ENCODE measurements at places on chromosomes 5 and 9. TPM values are rescaled to one million over a fixed set of nuclear protein-coding genes. Genes with fewer than 3 reads are reported as not detected.

Gene SLC23A1
- total RNA-seq, result not detected

Gene SLC36A3
- not detected for total RNA-seq

Gene CDC20B
- 0.16 TPM for total RNA-seq

Gene SLCO4C1
- total RNA-seq, result 1.2 TPM

Gene MEIKIN
- total RNA-seq, result not detected

Gene C9orf153
- total RNA-seq, result 0.41 TPM

Gene TNFSF15
- 12.2 TPM for total RNA-seq

Gene SPINK4
- total RNA-seq, result not detected

GRCh38 chr9:106019702-106020101, 325.4 kb downstream of the TMEM38B start:
- DNase-seq, result no peak
- no peaks in the 10 kb centered on the region for H3K27me3 ChIP-seq
- H3K4me3 ChIP-seq, result no peak overlapping the region
- no peaks in the 10 kb centered on the region for H3K36me3 ChIP-seq

DNA sequence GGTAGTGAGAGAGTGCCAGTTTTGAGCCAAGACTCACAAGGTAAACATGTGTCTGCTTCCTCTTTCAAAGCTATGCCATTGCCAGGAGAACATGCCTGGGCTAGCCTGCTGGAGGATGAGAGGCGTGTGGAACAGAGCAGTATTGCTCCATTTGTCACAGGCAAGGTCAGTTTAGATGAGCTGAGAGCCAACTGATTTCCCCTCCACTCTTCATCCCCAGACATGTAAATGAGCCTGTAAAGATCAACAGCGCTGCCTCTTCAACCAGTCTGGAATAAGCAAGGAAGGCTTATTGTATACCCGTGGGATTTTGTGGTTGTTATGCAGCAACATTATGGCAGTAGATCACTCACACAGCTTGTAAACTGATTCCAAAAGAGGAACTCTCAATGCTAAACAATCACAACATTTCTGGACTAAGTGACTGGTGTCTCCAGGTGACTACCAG, 8.2 kb upstream of the GDNF start:
- H3K4me1 ChIP-seq, result peaks cover 21% of the 10 kb centered on the region
- H3K27ac ChIP-seq, result no peak overlapping the region
- no peak for DNase-seq
- peaks cover 14% of the 10 kb centered on the region for H3K27me3 ChIP-seq
- no peak overlapping the region for H3K4me3 ChIP-seq

GRCh38 chr9:112249277-112249676, 74.2 kb upstream of the SUSD1 start:
- H3K4me1 ChIP-seq, result no peaks in the 10 kb centered on the region
- DNase-seq, result no peak

DNA sequence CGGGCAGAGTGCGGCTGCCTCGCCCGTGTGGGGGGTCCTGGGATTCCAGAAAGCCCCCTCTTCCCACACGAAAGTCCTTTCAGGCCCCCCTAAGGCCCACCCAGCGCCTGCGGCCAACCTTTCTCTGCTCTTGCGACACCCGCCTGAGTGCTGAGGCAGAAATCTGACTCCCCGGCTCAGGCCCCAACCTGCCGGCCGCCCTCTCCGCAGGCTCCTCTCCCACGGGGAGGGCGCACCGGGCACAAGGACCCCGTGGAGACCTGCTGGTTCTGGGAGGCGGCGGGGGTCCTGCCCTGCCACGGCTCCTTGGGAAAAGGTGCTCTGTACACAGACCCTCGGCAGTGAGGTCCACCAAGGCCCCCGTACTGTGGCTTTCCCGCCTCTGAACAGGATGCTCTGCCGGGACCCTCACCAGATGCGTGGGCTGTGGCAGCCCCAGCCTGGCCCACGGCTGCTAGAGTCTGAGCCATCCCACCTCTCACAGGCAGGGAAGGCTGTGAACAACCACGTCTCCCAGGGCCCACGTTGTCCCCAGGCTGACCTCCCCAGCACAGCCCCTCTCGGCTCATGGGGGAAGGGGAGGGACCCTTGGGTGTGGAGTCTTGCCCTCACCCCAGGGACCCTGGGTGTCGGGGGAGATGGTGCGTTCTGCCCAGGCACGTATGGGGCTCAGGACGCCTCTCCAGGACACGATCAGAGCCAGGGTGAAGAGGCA, 41.5 kb upstream of the EGFL7 start:
- peak overlapping the region; percentile 21 for H3K27ac ChIP-seq
- H3K4me3 ChIP-seq, result no peak overlapping the region
- peaks cover 41% of the 10 kb centered on the region for H3K4me1 ChIP-seq
- no peaks in the 10 kb centered on the region for H3K36me3 ChIP-seq
- H3K27me3 ChIP-seq, result no peaks in the 10 kb centered on the region

- H3K4me3 ChIP-seq, result no peak overlapping the region
- H3K27ac ChIP-seq, result no peak overlapping the region
- H3K27me3 ChIP-seq, result no peaks in the 10 kb centered on the region
- no peaks in the 10 kb centered on the region for H3K36me3 ChIP-seq
These were observed 288.2 kb upstream of the SEMA6A start for GRCh38 chr5:116862632-116863455.

- peaks cover 4% of the 10 kb centered on the region for H3K4me1 ChIP-seq
- H3K36me3 ChIP-seq, result peaks cover 8% of the 10 kb centered on the region
- no peak overlapping the region for H3K27ac ChIP-seq
- no peaks in the 10 kb centered on the region for H3K27me3 ChIP-seq
- no peak overlapping the region for H3K4me3 ChIP-seq
These were observed 123.3 kb downstream of the GNAQ start for GRCh38 chr9:77908293-77908692.

DNA sequence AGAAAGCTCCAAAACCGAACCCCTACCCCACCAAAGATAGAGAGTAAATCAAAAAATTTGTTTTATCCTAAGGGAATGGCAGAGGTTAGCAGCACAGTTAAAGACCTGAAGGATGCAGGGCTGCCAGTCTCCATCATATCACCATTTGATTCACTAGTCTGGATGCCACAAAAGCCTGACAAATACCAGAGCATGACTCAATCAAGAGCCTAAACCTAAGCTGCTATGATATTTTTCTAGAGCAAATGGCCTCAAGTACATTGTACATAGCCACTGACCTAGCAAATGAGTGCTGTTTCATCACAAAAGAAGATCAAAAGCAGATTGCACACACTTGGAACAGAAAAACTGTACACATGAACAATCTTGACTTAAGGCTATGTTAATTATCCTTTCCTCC, 48.0 kb downstream of the DPYSL3 start:
- no peak overlapping the region for H3K27ac ChIP-seq
- peaks cover 7% of the 10 kb centered on the region for H3K4me1 ChIP-seq
- H3K4me3 ChIP-seq, result no peak overlapping the region
- H3K36me3 ChIP-seq, result no peaks in the 10 kb centered on the region

GRCh38 chr9:33229359-33230114, 10.4 kb upstream of the SPINK4 start:
- H3K27me3 ChIP-seq, result peaks cover 15% of the 10 kb centered on the region
- DNase-seq, result no peak
- H3K4me1 ChIP-seq, result peaks cover 10% of the 10 kb centered on the region
- H3K27ac ChIP-seq, result no peak overlapping the region
- H3K4me3 ChIP-seq, result no peak overlapping the region

DNA sequence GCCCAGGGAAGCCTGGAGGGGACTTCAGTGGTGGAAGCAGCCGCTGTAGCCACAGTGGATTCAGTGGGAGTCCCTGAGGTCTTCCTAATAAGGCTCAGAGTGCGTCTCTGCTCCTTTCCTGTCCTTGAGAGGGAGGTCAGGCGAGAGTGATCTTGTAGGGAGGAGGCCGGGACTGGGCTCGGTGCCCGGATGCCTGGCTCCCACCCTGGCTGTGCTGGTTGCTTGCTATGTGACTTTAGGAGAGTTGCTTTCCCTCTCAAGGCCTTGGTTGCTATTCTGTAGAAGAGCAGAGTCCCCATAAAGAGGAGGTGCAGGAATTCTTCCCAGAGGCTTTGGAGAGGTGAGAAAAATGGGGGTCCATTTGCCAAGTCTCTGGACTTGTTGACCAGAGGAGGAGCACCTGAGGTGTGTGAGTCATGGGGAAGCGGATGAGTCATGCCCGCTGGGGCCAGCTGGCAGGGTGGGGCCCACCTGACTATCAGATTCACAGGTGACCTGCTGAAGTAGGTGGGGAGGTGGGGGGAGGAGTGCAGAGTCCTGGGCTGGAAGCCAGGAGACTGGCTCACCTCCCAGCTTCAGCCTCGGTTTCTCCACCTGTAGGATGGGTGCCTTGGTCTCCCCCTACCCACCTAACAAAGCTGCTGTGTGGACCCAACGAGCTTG, 13.8 kb downstream of the GSN start:
- H3K4me1 ChIP-seq, result peaks cover 61% of the 10 kb centered on the region
- H3K27ac ChIP-seq, result peak overlapping the region; percentile 65
- H3K27me3 ChIP-seq, result no peaks in the 10 kb centered on the region
- no peak overlapping the region for H3K4me3 ChIP-seq
- no peak for DNase-seq

DNA sequence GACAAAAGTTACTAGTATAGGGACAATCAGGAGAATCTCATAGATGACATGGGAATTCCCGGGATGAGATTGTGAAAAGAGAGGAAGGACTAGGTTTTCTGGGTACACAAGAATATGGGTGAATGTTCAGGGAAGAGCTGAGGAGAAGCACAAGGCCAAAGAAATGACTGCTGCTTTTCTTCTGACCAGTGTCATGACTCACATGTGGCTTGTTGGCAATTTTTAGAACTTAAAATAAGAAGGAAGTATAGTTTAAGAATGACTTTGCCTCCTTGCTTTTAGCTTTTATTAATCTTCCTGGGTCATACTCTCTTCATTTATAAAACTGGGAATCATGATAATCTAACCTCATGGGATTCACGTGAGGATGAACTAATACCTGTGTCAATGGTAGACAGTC, 652.4 kb upstream of the MEF2C start:
- no peaks in the 10 kb centered on the region for H3K27me3 ChIP-seq
- no peaks in the 10 kb centered on the region for H3K4me1 ChIP-seq
- DNase-seq, result no peak
- H3K4me3 ChIP-seq, result no peak overlapping the region
- H3K27ac ChIP-seq, result no peak overlapping the region

- no peak for DNase-seq
- H3K36me3 ChIP-seq, result no peaks in the 10 kb centered on the region
- H3K4me3 ChIP-seq, result no peak overlapping the region
- peaks cover 22% of the 10 kb centered on the region for H3K4me1 ChIP-seq
- H3K27me3 ChIP-seq, result no peaks in the 10 kb centered on the region
These were observed 83.7 kb upstream of the DNAH5 start for GRCh38 chr5:14028188-14028587.

DNA sequence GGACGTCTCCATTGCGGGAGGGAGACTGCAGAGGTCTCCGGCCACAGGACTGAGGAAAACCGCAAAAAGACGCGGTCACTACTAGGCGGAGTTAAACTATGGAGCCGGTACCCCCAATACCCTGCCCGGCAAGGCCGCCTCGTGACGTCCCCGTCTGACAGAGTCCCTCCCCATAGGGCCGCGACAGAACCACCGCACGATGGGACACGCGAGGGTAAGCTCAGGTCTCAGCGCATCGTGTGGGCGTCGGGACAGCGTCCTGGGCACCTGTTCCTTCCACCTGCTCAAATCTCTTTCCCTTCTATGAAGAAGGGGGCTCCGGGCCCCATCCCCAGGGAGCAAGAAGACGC, 35.2 kb upstream of the GLDC start:
- no peaks in the 10 kb centered on the region for H3K27me3 ChIP-seq
- no peaks in the 10 kb centered on the region for H3K36me3 ChIP-seq
- peak overlapping the region; percentile 90 for H3K4me3 ChIP-seq
- H3K27ac ChIP-seq, result peak overlapping the region; percentile 99
- H3K4me1 ChIP-seq, result peaks cover 15% of the 10 kb centered on the region

- H3K27me3 ChIP-seq, result no peaks in the 10 kb centered on the region
- no peaks in the 10 kb centered on the region for H3K36me3 ChIP-seq
- H3K27ac ChIP-seq, result no peak overlapping the region
- no peak overlapping the region for H3K4me3 ChIP-seq
- H3K4me1 ChIP-seq, result peaks cover 11% of the 10 kb centered on the region
- DNase-seq, result no peak
These were observed 1920.3 kb upstream of the WWC1 start for GRCh38 chr5:166370928-166371690.

GRCh38 chr5:37208883-37209797, 40.0 kb downstream of the CPLANE1 start:
- H3K4me3 ChIP-seq, result no peak overlapping the region
- no peak for DNase-seq
- no peak overlapping the region for H3K27ac ChIP-seq

GRCh38 chr9:79641070-79641469, 69.3 kb downstream of the TLE4 start:
- no peaks in the 10 kb centered on the region for H3K27me3 ChIP-seq
- peaks cover 15% of the 10 kb centered on the region for H3K4me1 ChIP-seq
- no peak overlapping the region for H3K4me3 ChIP-seq

DNA sequence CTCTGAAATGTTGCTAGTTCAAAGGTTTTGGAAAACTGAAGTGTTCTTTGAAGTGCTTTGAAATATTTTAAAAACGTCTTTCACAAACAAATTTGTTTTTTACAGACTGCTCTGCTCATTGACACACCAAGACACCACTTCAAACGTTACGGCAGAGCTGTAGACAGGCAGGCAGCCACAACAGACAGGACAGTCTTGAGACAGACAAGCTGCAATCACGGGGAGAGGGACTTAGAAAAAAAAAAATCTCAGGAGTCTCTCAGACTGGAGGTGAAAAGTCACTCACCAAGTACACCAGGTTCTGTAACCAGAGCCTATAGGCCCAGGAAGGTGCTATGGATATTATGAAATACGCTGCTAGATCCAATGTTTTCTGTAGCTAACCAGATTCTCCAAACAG, 135.4 kb downstream of the ISL1 start:
- peaks cover 25% of the 10 kb centered on the region for H3K4me1 ChIP-seq
- DNase-seq, result no peak
- H3K4me3 ChIP-seq, result peak overlapping the region; percentile 42
- H3K36me3 ChIP-seq, result no peaks in the 10 kb centered on the region

- H3K36me3 ChIP-seq, result no peaks in the 10 kb centered on the region
- H3K4me1 ChIP-seq, result peaks cover 34% of the 10 kb centered on the region
- H3K4me3 ChIP-seq, result peak within 1 kb of the TSS; percentile 53
- H3K27me3 ChIP-seq, result peaks cover 91% of the 10 kb centered on the region
- no peak within 1 kb of the TSS for H3K27ac ChIP-seq
- DNase-seq, result no peak
These were observed at the start of gene LMX1B for GRCh38 chr9:126613651-126614050. LMX1B (plus strand) TSS chr9:126613928; CDS start chr9:126614450, 522 bp downstream.

DNA sequence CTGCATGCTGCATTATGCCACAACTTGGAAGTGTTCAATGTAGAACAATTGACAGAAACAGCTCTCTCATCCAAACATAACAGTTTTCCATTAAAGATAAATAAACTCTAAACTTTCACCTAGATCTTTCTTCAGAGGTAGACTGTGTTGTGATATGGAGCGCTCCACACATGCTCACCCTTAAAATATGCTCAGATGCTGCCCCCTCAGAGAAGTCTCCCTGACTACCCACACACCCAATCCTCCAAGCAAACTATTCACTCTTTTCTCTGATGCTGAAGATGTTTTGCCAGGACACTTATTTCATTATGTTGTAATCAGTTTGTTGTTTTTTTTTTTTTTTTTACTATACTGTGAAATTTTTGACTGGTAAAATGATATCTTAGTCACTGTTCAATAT, 206.6 kb upstream of the RASA1 start:
- no peak overlapping the region for H3K27ac ChIP-seq
- no peaks in the 10 kb centered on the region for H3K27me3 ChIP-seq
- H3K4me3 ChIP-seq, result no peak overlapping the region
- H3K36me3 ChIP-seq, result no peaks in the 10 kb centered on the region

- no peak for DNase-seq
- H3K27me3 ChIP-seq, result no peaks in the 10 kb centered on the region
- H3K4me3 ChIP-seq, result no peak overlapping the region
- H3K27ac ChIP-seq, result peak overlapping the region; percentile 45
- H3K4me1 ChIP-seq, result peaks cover 69% of the 10 kb centered on the region
These were observed 68.9 kb upstream of the EQTN start for GRCh38 chr9:27365707-27366376.
